ENCODE measurements at places on chromosomes 4 and X.

- DNase-seq = no peak
These were observed at the start of gene ALB for GRCh38 chr4:73404042-73404441. Gene ALB, plus strand, starts transcription at chr4:73404287. Its CDS starts 41 bp downstream, at chr4:73404328.

GRCh38 chrX:150476164-150476699 lies 92.2 kb upstream of the MTM1 start:
- DNase-seq = no peak

- no peak for DNase-seq
These were observed 97.1 kb downstream of the NFKB1 start for GRCh38 chr4:102598086-102598761.

DNA sequence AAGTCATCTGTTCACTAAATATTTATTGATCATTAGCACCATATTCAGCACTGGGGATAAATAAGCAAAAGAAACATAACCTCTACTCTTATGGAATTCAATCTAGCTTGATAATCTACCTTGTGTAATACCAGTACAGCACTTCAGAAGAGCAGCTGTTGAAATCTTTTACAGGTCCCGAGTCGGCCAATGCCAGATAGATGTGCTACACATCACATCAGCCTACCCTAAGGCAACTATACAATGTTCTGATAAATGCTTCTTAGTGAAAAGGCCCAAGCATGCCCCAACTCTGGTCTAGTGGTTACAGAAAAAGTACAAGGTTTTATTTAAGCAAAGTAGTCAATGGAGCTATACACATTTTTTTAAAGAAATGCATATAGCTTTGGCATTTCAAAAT lies 68.7 kb downstream of the MAPK10 start:
- DNase-seq = no peak

- DNase-seq = no peak
These were observed 236.6 kb downstream of the DCHS2 start for GRCh38 chr4:154254999-154255398.

DNA sequence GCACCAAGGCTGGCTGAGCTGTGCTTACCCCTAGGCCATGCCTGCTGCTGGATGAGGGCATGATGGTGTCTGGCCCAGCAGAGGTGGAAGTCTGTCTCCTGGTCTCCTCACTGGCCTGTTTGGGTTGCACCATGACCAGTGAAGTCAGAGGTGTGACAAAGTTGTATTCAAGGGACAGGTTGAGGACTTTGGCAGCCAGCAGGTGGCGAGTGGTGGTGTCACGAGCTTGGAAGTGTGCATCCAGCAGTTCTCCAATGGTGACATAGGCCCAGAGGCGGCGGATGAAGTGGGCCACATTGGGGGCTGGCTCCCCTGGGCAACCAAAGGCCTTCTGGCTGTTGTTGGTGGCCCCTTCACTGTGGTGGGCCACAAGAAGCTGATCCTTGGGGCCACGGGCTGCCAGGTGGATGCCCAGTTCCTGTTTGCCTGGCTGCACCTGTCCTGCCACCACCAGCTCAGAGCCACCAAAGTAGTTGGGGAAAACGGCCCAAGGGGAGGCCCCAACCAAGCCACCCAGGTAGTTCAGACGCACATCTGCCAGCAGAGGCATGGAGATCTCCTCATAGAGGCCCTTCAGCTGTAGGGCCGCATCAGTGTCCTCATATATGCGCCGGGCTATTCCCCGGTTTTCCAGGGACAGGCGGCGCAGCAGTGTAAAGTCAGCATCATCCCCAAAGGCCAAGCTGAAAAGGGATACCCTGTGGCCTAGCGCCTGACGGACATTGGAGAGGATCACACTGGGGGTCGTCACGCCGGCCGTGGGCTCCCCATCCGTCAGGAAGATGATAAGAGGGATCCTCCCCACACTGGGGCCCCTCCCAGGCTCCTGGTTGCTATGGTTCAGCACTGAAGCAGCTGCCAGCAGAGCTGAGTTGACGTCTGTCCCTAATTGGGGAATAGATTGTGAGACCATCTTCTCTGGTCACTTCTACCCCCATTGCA lies 39.7 kb downstream of the ITIH6 start:
- DNase-seq = no peak

DNA sequence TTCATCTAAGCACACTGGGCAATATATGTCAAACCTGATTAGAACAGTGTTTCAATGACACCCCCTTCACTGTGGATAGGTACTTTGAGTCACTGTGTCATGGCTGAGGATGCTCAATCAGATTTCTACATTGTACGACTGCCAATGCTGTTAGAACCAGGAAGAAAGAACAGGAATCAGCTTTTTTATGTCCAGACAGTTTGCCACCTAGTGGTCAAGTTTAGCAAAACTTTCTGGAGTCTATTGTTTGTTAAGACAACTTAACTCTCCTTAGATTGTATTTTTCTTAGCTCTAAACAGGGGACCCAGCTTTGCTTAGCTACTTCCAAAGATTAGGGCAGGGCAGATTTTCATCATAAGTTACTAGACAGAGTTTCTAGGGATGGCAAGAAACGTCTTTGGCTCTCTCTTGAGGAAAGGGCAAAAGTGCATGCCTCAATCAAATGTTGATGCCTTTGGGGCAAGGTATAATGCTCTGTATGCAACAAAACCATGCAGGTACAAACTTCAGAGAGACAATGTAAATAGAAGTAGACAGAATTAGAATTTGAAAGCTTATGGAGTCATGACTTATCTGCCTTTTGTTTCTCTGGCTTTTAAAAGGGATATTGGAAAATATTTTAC lies 40.5 kb upstream of the BMP3 start:
- peak; percentile 64 for DNase-seq

DNA sequence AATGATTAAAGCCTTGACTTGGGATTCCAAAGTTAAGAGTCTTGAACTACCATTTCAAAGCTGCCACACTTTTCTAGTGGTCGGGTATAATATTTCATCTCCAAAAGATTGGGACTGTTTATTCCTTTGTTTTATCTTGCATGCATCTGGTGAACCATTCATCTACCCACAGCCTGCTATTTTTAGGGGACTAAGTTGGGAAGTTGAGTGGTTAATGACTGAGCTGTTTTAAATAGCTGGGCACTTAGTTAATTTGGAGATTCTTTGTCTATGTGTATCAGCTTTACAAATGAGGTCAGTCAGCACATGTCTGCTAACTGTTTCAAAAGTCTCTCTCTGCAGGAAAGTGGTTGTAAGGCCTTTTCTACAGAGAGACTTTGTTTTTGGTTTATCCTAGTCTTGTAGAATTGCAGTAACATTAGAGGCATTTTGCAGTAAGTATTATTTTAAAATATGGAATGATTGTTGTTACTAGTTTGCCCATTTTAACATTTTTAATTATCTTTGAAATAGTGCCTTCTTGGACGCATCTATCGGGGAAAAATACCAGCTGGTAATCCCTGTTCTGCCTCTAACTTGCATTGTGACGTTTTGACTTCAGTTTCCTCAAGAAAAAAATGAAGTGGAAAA lies 8.2 kb downstream of the BMP2K start:
- no peak for DNase-seq

GRCh38 chrX:133921764-133922389 lies 63.5 kb downstream of the GPC3 start:
- peak; percentile 2 for DNase-seq

DNA sequence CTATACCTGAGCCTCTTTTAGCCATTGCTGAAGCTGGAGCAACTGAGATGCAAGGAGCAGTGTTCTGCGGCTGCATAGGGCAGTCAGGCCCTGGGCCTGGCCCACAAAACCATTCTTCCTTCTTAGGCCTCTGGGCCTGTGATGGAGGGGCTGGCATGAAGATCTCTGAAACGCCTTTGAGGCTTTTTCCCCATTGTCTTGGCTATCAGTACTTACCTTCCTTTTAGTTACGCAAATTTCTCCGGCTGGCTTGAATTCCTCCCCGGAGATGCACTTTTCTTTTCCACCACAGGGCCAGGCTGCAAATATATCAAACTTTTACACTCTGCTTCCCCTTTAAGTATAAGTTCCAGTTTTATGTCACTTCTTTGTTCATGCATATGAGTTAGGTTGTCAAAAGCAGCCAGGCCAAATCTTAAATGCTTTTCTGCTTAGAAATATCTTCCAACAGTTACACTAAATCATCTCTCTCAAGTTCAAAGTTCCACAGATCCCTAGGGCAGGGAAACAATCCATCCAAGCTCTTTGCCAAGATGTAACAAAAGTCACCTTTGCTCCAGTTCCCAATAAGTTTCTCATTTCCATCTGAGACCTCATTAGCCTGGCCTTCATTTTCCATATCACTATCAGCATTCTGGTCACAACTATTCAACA lies 194.4 kb upstream of the PCDH7 start:
- DNase-seq = no peak

- DNase-seq = no peak
These were observed 87.6 kb upstream of the SLC4A4 start for GRCh38 chr4:71251261-71251660.

GRCh38 chr4:123750044-123750443 lies 353.4 kb downstream of the SPRY1 start:
- DNase-seq = no peak

- no peak for DNase-seq
These were observed 482.4 kb downstream of the C4orf33 start for GRCh38 chr4:129578336-129578735.

DNA sequence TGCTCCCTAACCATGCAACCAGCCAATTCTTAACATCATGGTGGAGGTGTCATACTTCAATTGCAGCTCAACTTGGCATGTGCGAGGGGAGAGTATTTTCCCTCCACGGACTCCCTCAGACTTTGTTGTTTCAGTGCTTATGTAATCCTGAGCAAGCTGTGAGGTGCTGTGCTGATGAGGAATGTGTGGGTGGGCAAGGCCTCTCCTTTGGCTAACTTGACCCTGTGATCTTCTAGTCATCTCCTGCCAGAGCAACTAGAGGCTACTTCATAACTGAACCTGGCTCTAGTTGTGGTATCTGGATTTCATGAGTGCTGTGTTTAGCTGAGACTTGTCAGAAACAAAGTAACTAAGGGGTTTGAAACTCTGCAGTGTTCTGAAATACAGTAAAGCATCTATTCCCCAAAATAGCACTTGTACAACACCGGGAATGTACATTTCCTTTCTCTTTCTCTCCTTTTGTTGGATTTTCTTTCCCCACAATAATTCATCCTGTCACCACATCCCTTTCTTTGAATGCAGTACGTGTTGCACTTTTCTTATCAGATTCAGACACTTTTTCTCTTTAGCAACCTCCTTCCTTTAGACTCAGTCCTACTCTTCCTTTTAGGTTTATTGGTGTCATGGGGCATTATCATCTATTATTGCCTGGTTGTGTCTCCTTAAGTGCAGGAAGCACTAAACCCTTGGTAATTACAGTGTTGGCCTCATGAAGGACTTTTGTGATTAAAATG lies 415.2 kb upstream of the NR3C2 start:
- no peak for DNase-seq
